NCI-H2171 (cell line): ENCODE measurements at places on chromosomes 1 and 21.
A peak's percentile ranks its signal among the peaks of the same experiment; 100 is the strongest.

DNA sequence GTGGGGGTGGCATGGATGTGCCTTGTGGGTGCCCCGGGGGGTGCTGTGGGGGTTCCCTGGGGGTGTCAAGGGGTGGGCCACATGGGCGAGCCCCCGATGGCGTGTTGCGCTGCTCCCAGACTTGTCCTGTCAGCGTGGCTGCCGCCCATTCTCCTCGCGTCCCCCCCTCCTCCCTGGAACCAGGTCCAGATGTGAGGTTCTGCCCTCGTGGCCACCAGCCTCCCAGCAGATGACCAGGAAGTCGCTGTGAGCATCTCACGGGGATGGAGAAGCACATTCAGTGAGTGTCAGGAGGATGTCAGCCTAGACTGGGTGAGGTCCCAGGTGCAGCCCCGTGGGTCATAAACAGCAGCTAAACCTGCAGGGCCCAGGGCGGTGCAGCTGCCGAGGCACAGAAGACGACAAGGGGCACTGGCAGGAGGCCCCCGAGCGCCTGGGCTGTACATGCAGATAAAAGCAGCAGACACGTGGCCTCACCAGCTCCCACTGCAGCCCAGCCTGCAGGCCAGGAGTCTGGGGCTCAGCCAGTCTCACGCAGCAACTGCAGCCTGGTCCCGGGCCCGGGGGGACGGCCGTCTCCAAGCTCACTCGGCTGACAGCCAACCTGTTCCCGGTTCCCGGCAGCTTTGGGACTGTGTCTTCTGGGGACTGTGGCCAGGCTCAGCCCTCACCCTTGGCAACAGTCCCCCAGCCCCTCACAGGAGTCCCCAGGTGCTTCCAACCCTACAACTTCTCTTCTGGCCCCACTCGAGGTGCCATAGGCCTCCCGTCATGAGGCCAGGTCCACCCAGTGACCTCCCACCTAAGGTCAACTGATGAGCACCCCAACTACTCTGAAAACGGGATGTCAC, 17.5 kb upstream of the COL6A2 start:
- DNase-seq = no peak

DNA sequence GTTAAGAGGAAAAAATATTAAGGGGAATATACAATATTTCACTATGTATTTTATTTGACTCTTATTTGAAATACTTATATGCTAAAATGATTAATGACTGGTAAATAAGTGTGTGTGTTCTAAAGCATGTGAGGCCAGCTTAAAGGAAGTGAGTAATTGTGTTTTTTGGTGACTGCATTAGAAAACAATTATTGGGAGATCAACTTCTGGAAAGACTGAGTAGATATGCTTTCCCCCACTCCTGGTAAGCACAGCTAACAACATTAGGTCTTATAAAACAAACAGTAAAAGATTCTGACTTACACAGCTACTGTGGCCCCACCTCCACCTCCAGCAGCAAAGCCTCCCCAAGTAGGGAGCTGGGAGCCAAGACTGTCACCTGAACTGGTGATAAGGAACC, 403.0 kb downstream of the SRGAP2C start:
- DNase-seq = no peak

DNA sequence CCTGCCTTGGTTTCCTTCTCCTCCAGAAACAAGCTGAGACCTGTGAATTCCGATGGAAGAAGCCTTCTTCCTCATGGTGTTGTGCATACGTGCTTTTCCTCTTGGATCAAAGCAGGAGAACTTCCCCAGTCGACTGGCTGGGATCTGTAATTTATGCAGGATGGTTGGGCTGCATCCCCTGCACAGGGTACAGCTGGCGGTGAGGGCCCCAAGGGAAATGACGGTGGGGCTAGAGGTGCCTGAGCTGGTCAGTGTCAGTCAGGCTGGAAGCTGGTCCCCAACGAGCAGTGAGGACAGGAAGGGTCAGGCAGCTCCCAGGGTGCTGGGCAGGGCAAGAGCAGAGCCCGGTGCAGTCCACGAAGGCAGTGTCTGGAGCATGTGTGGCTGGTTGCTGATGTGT, 106.7 kb downstream of the CNIH3 start:
- DNase-seq = no peak

DNA sequence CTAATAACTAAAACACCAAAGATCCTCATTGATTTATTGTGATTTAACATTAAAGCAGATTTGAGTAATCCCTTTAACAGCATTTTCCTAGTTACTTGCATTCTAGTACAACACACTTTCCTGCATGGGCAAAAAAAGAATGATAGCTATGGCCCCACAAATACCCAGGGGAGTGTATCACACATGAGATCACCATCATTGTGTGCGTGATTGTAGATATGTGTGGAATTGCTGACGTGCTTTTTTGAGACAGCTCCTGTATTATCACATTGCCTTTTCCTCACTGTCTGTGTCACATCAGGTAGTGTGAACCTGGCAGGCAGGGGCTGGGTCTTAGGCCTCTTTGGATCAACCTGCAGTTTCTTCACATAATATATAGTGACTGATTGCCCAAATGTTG, 48.5 kb upstream of the SAMD13 start:
- DNase-seq = no peak

GRCh38 chr1:59156051-59156450, 140.8 kb upstream of the FGGY start:
- no peak for DNase-seq

DNA sequence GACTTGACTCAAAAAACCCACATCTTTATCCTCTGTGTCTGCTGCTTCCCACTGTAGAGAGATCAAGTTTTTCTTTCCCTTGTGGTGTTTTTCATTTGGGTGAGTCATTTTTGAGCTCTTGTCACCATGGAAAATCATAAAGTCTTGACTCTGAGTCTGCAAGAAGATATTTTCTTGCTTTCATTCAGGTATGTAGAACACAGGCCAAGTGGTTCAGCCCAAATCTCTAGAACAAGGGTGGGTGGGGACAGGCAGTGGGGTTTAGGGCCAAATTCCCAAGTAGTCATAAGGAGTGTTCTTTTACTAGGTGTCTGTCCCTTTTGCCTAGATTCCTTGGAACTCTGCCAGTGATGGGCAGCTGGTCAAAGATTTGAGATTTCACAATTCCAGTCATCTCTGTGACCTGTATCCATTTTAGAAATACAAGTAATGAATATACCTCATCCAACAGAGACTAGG, 21.5 kb upstream of the ARHGAP29 start:
- DNase-seq = no peak

DNA sequence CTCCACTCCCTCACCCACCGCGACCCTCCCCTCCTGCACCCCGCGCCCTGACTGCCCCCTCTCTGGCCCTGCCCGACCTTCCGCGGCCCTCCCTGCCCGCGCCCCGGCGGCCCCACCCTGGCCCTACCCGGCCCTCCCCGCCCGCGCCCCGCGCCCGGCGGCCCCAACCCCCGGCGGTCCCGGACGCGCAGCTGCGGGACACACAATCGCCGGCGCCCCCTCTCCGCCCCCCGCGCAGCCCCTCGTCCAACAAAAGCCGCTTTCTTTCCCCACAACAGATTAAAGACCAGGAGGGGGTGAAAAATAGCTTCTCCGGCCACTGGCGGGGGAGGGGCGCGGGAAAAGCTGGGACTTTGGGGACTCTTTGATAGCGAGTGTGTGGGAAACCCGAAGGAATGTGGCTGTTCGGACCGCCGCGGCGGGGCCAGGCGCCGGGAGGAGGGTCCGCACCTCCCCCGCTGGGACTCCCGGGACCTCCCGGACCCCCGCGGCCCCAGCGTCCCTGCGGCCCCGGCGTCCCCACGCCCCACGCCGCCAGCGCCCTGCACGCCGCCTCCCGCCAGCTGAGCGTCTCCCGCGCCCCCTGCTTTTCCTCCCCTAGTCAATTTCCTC, 8.8 kb upstream of the ID3 start:
- no peak for DNase-seq

DNA sequence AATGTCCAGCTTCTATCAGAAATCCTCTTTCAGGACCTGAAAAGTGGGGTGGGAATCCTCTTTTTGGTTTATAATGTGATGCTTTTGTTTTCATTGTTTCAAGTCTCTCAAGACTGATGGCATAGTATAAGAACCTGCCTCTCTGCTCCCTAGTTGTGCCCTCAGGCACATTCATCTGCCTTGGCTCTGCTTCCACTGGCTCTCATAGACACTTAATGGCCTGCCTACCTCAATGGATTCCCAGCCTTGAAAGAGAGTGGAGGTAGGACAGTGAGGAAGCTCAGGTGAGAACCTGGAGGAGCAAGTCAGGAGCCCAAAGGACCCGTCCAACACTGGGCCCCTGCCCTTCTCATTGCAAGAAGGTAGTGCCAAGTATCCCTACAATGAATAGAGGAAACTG, 4.8 kb downstream of the TTLL7 start:
- no peak for DNase-seq

GRCh38 chr21:46366091-46366490, 42.1 kb downstream of the PCNT start:
- DNase-seq = no peak

- no peak for DNase-seq
These were observed 13.2 kb downstream of the QSOX1 start for GRCh38 chr1:180167721-180168467.

DNA sequence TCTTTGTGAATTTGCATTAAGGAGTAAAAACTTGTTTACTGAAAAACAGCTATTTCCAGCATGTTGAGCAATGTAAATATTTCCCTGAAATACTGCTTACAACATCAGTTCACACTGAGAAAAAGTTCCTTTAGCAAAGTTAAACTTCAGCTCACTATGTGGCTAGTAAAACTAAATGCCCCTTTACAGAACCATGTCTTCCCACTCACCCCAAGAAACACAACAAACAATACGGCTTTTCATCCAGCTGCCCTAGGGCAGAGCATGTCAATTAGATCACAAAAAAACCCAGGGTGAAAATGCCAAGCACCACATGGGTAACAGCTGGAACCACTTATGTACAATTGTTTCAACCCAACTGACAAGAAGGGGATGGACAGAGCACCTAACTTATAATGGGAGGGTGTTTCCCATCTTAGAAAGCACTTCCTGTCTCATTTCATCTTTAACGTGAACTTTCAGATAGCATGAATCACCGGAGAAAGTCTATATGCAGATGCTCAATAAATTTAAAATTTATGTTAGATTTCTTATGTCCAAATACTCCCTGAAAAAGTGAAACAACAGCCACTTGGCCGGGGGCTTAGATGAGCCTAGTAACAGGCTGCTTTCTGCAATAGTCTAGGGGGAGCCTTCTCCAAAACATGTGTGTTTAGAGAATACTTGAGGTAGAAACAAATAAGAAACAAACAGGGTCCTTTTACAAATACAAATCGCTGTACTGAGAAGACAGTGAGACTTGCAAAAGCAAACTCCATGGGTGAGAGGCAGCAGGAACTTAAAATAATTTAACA, 6.6 kb downstream of the NID1 start:
- no peak for DNase-seq

GRCh38 chr1:17045634-17046333, 8.0 kb downstream of the SDHB start:
- peak; percentile 50 for DNase-seq
